CD4-positive, alpha-beta T cell treated with Interleukin-6 at 100 ng/mL for 8 hours (primary cell): ENCODE measurements at places on chromosomes 2 and 18.

DNA sequence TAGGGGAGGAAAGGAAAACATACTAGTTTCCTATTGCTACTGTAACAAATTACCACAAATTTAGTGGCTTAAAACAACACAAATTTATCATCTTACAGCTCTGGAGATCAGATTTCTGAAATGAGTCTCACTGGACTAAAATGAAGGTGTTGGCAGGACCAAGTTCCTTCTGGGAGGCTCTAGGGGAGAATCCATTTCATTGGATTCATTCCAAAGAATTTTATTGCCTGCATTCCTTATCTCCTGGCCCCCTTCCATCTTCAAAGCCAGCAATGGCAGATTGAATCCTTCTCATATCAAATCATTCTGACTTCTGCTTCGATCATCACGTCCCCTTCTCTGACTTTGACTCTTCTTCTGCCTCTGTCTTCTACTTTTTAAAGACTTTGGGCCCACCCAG lies 250.9 kb downstream of the IRS1 start:
- no peak for DNase-seq

DNA sequence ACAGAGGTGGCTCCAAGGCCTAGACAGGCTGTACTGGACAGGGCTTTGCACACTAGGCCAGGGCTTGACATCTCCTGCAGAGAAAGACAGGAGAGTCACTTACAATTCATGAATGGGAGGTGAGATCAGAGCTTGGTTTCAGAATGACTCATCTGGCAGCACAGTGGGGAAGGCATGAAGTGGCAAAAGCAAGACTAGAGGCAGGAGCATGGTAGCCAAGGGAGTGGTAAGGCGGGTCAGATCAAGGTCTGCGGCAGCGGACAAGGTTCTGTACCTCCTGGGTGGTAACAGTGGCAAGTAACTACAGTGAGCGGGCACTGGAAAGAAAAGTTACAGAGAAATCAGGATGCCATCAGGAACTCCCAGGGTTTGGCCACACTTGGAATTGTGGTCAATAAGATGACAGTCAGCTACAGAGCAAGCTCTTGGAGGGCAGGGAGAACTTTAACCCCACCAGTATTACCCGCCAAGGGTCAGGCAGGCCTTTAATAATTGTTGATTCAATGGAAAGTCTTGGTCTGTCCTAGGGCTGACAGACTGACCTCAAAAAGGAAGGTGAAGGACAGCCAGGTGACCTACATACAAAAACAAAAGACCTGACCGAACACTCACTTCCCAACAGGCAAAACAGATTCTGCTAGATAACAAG lies 5.7 kb downstream of the MCFD2 start:
- DNase-seq, result no peak

DNA sequence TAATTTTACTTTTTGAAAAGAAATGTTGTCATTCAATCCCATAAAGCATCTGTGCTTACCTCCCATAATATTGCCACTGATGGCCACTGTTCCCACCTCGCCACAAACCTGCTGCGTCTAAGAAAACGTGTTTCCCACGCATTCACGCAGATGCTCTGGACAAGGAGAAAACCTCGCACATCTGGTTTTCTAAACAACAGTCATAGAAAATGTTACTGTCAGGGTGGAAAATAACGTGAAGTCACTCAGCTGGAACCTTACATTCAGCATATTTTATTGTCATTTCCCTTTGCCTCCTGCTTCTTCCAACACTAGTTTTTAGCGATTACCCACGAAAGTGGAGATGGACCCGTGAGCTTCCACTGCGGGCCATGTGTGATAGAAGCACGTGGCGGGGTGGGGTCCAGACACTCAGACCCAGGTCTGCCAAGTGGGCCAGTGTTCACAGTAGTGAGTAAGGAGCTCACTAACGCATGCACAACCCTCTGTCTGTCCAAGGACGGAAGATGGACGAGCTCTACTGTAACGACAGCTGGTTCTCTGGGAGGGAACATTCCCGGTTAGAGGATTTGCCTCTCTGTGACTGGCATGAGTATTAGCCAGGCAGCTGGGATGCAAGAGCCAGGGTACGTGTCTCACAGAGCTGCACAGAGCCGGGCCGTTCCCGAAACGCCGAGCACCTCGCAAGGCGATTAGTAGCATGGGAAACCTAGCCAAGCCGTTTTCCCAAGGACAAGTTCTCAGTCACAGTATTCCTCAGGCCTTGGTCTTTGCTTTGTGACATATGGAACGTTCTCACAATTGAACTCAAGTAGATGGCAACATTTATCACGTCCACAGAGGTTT lies 94.5 kb downstream of the MTCL1 start:
- no peak for DNase-seq

- no peak for DNase-seq
Observed at GRCh38 chr2:14677039-14677438, 44.5 kb downstream of the LRATD1 start.

- DNase-seq, result no peak
Observed at GRCh38 chr2:161373942-161374341, 42.2 kb upstream of the TBR1 start.

GRCh38 chr2:234313558-234313957 lies 183.3 kb downstream of the ARL4C start:
- DNase-seq, result no peak

- no peak for DNase-seq
Observed at GRCh38 chr2:17538022-17538843, 2.3 kb upstream of the VSNL1 start.

GRCh38 chr18:63552581-63552980 lies 10.4 kb downstream of the SERPINB12 start:
- no peak for DNase-seq

DNA sequence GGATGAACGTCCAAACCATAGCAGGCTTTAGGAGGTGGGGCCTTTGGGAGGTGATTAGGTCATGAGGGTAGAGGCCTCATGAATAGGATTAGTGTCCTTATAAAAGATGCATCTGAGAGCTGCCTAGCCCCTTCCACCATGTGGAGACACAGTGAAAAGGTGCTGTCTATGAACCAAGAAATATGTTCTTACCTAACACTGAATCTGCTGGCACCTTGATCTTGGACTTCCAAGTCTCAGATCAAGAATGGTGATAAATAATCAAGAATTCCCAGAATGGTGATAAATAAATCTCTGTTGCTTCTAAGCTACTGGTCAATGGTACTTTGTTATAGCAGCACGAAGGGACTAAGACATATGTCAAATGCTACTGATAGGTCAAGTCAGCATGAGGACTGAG lies 15.1 kb upstream of the DYTN start:
- DNase-seq, result no peak

DNA sequence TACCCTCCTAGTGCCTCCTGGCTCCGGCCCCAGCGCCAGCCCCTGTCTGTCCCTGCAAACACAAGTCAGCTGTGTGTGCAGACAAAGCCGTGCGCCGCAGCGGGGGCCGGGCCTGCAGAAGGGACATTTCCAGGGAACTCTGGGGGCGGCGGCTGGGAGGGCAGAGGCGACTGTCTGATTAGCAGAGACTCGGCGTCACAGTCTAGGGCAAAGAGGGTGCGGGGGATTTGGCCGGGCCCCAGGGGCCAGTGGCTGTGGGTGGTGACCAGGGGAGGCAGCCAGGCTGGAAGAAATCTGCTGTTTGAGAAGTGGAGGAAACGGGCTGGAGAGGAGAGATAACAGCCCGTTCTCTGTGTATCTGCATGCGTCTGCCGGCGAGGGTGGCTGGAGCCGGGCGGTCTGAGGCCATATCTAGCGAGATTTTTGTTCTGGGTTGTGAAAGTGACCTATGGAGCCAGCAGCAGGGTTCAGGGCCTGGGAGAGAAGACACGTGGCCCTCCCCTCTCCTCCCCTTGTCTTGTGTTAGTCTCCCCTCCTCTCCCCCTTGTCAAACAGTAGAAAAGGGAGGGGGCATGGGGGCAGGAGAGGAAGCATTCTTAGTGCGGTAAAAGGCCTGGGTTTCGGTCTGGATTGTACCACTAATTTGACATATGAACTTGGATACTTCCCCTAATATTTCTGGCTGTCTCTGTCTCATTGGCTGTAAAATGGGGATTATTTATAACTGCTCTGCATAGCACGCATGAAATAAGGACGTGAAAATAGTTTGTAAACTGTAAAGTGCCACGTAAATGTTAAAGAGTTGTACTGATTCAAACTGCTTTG lies 169.4 kb downstream of the SMAD7 start:
- no peak for DNase-seq

- DNase-seq, result no peak
Observed at GRCh38 chr2:61750624-61751023, 103.2 kb downstream of the FAM161A start.

- no peak for DNase-seq
Observed at GRCh38 chr2:62338111-62338510, 142.2 kb downstream of the B3GNT2 start.

DNA sequence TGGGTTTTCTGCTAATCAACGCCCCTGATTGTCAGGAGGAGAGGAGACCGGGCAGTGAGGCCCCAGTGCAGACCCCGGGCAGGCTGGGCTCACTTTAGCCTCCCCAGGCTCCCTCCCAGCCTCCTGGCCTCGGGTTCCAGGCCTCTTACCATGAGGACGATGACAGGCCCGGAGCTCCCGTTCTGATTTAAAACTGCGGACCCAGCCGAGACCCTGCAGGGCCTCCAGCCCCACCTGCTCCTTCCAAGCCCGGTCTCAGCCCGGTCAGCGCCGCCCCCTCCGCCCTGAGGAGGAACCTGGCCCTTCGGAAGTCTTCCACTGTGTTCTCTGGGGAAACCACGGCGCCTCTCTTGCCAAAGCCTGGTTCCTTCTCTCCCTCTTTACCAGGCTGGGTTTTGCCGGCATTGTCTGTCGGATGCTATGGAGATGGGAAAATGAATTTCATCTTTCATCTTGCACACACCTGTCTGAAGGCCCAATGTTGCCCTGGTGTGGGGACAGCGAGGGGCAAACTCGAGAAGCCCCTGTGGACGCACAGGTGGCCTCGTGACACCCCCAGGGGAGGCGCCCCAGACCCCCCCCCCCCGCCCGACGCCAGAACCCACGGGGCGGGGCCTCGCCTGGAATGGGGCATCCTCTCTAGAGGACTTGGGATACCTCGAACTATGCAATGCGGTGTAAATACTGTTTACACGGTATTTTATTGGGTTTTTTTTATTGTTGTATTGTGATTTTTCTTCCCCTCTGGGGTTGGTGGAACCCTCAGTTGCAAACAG lies 37.7 kb upstream of the CTDP1 start:
- no peak for DNase-seq

- DNase-seq, result no peak
Observed at GRCh38 chr2:227608561-227609338, 5.9 kb downstream of the SCYGR3 start.

GRCh38 chr2:229572507-229573271 lies 141.7 kb downstream of the DNER start:
- DNase-seq, result no peak

DNA sequence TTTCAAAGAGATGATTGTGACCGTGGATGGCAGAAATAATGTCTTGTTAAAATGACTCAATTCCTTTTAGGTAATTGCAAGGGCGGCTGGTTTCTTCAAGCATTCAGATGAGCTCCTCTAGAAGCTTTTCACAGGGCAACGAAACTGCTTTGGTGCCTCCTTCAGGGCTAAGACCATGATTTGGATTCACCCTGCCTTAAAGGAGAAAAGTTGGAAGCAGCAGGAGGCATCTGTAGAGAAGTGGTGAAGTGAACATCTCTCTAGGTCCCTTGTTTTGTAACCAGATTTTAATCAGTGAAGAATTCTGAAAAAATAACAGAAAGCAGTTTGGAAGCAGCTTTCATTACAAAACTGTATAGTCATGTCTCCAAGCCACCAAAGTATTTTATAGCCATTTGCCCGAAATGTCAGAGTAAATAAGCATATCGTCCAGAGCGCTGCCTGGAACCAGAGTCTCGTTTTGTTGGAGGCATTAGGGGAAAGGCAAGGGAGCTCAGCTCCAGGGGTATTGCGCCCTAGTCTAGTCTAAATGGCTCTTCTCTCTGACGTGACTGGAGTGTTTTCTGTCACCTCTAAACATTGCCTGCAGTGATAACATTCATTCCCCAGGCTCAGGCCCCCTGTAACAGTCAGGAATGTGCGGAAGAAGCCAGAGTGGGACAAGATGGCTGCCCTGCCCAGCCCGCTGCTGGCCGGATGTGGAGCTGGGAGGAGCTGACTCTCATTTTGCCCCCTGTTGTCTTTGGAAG lies 57.8 kb upstream of the ITGB6 start:
- no peak for DNase-seq

- no peak for DNase-seq
Observed at GRCh38 chr2:190462181-190462580, 54.0 kb downstream of the MFSD6 start.

DNA sequence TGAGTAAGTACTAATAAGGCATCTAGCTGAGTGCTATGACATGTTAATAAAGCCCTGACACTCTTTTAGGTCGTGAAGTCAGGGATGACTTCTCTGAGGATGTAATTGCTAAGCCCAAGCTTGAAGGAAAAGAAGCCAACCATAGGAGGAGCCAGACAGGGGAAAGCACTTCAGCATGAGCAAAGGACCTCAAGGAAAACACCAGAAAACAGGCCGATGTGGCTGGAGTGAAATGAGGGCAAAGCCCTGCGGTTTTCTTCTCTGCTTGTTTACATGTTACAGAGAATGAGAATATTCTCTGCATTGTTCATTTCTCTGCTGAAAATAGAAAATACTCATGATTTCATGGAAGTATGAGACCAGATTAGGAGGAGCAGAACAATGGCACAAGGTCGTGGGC lies 112.5 kb upstream of the ARHGAP28 start:
- no peak for DNase-seq

DNA sequence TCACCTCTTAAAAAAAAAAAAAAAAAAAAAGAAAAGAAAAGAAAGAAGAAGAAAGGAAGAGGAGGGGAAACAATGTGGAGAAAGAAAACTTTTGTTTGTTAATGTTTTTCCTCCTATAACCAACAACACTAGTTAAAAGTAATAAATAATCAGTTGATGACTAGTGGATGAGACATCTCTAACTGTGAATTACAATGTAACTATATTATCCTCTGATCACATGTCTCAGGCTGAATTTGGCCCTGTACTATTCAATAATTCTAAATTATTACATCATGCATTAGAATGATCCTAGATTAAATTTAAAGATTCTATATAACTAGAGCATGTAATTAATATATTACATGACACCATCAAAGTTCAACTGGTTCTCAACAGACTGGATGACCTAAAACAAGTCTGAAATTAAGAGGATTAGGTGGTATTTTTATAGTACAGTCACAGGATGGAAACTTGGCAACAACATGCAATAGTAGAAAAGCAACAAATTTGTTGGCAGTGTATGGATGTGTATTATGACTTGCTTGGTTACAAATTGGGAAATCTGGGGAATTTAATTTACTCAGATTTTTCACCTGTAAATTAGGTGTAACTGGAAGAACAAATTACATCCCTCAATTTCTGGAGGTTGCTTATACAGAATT lies 269.3 kb upstream of the SETBP1 start:
- DNase-seq, result no peak

- DNase-seq, result no peak
Observed at GRCh38 chr2:55099878-55100820, 49.9 kb upstream of the RTN4 start.

- DNase-seq, result peak; percentile 84
Observed at GRCh38 chr2:113175042-113175628, 1.4 kb downstream of the PSD4 start.

DNA sequence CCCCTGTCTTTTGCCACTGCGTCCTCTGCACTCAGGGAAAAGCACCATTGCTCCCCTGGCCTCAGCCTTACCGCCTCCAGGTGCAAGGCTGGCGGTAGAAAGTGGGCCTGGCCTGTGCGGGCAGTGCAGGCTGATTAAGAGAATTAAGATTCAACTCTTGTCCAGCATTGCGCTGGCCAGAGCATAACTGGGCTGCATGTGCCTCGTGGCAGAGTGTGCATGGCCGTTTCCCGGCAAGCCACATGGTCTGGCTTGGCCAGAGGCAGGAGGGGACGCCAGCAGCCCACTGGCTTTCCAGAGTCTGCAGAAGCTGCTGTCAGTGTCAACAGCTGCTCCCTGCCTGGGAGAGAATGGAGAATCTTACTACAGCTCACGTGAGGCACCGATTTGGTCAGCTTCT lies 12.3 kb downstream of the NTSR2 start:
- no peak for DNase-seq

GRCh38 chr2:75604484-75604883 lies 42.1 kb upstream of the MRPL19 start:
- DNase-seq, result no peak
